ENCODE measurements at places on chromosomes 12 and 14.

DNA sequence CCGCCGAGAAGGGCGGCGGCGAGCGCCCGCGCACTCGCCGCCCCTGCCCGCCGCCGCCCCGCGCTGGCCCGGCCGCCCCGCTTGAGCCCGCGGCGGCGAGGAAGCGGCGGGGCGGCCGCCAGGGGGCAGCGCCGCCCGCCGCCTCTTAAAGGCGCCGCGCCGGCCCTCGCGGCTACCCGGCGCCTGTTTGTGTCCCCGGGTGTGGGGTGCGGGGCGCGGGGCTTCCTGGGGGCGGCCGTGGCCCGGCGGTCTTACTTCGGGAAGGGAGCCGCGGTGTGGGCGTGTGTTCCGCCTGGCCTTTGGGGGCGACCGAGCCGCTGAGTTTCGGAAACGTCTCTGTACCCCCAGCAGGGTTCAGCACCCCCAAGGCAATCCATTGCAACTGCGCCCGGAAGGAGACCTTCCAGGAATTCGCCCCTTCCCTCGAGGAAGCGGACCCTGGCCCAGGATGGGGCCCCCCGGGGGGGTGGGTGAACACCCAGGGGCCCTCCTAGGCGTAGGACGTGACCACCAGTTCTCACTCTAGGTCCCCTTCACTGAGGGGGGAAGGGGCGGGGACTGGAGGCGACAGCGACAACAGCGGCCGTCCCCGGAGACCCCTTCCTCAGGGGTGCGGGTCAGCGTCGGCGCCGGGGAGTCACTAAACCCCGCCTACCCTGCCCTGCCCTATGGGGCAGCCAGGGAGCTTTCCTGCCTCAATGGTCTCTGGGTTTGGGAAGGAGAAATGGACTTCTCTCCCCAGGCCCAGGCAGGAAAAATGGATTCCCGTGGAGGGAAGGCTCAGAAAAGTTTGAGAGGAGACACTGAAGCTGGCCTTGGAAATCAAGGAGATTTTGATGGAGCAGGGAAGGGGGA lies at the start of gene ITPK1:
Gene ITPK1, minus strand, starts transcription at position 105 of the 855 bp plus-strand sequence. CDS start 762 bp downstream, outside the sequence.
- DNase-seq = peak; percentile 83

GRCh38 chr14:73428353-73428824 lies 30.0 kb downstream of the NUMB start:
- no peak for DNase-seq

DNA sequence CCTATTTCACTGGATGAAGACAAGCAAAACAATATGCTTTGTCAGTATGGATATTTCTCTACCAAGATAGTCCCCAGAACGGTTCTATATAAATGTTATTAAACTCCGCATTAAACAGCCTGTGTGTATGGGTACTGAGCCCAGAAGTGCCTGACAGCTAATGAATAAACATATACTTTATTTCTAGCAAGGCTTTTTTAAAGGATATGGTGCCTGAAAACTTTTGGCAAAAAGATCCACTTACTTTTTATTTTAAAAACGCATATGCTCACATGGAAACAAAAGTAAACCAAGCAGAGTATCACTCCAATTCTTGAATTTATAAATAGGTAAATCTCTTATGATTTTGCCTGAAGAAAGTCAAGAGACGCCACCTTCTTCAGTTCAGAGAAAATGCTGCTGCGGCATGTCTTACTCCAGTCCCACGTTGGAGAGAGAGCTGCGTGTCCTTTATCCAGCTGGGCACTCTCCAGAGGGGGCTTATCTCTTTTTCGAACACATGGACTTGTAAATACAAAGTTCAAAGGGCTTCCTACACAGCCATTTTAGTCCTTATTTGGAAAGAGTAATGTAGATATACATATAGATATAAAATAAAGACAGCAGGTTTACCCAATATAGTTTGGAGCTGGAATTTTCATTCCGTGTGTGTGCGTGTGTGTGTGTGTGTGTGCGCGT lies 264.2 kb downstream of the ADAMTS20 start:
- DNase-seq = no peak

DNA sequence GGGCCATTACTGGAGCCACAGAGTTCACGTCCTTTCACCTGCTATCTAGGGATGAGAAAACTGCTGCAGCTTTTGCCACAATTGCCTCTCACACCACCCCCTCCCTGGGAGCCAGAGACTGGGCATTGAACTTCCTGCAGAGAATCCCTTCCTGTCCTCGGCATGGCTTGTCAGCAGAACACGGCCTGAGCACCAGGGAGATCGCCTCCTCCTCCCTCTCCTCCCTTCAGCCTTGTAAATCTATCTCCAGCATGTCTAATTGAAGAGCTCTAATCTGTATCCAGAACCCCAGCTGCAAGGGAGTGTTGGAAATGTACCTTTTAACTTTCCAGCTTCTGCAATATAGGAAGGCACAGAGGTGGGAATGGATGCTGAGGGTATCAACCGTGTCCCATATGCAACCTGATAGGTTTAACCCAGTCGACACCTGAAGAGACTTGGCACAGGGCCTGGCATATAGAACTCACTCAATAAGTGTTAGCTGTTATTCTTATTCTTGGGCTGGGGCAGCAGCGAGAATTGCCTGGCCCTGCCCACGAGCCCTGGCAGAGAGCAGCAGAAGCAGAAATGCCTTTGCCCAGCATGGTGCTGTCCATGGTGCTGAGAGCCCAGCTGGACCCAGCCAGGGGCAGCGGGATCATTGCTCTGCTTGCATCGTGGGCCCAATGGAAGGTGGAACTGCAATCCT lies 26.8 kb downstream of the TMEM63C start:
- DNase-seq = peak; percentile 21

- DNase-seq = peak; percentile 47
Observed at GRCh38 chr14:93112891-93113677, 2.6 kb downstream of the ITPK1 start.

- no peak for DNase-seq
Observed at GRCh38 chr14:69664865-69665526, 53.6 kb downstream of the SUSD6 start.

DNA sequence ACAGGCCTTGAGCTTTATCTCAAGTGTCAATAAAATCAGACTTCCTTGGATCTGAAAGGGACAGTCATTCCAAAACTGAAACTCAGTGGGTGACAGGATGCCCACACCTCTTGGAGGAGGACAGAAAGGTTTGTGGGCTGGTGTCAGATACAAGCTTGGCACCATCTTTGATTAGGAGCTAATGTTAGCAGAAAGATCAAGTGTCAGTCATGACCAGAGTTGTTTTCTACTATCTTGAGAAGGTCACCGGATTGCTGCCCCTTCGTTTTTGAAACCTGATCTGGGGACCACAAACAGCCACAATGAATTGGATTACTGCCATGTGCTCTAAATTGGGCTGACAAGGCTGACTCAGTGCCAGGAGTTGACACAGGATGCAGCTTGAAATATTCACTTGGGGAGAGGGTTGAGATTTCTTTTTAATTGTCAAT lies 88.3 kb downstream of the OTOGL start:
- no peak for DNase-seq

DNA sequence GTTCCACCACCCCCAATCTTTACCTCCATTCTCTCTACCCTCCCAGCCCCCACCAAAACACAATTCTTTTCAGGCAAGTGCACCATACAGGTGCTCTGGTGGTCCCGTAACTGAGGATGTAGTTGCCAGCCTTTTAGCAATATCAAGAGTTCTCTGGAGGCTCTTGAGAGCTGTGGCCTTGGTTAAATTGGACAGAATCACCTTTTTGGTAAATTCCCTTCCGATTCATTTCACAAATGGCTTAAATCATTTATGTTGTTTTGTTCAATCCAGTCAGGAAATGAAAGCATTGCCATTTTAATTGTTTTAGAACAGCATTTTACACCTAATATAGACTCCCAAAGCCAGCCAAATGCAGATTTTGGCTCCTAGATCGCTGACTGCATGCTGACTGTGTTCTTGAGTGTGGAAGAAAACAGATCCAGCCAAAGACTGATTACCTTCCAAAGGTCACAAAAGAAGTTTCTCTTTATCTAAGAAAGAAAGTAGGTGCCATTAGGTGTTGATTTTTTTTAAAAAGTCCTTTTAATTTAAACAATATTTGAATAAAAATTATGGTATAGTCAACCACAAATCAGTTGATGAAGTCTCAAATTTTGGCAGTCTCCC lies 25.6 kb downstream of the CRADD start:
- DNase-seq = no peak

GRCh38 chr12:52477651-52478050 lies 4.0 kb upstream of the KRT6C start:
- no peak for DNase-seq

GRCh38 chr12:16121953-16122352 lies 155.5 kb downstream of the SLC15A5 start:
- no peak for DNase-seq

DNA sequence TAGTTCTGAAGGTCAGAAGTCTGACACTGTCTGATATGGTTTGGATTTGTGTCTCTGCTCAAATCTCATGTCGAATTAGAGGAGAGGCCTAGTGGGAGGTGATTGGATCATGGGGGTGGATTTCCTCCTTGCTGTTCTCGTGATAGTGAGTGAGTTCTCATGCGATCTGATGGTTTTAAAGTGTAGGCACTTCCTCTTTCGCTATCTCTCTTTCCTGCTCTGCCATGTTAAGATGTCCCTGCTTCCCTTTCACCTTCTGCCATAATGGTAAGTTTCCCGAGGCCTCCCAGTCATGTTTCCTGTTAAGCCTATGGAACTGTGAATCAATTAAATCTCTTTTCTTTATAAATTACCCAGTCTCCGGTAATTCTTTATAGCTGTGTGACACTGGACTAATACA lies 84.1 kb upstream of the TMTC1 start:
- no peak for DNase-seq

GRCh38 chr14:95915330-95915729 lies 38.7 kb downstream of the TUNAR start:
- DNase-seq = no peak

GRCh38 chr12:131860472-131861260 lies 32.5 kb downstream of the MMP17 start:
- DNase-seq = no peak

GRCh38 chr14:79658221-79658620 lies 553.1 kb downstream of the DIO2 start:
- DNase-seq = no peak
